NCI-H187 treated with DMSO at 0.1 percent for 48 hours (cell line): ENCODE measurements at places on chromosomes 1 and 21.

DNA sequence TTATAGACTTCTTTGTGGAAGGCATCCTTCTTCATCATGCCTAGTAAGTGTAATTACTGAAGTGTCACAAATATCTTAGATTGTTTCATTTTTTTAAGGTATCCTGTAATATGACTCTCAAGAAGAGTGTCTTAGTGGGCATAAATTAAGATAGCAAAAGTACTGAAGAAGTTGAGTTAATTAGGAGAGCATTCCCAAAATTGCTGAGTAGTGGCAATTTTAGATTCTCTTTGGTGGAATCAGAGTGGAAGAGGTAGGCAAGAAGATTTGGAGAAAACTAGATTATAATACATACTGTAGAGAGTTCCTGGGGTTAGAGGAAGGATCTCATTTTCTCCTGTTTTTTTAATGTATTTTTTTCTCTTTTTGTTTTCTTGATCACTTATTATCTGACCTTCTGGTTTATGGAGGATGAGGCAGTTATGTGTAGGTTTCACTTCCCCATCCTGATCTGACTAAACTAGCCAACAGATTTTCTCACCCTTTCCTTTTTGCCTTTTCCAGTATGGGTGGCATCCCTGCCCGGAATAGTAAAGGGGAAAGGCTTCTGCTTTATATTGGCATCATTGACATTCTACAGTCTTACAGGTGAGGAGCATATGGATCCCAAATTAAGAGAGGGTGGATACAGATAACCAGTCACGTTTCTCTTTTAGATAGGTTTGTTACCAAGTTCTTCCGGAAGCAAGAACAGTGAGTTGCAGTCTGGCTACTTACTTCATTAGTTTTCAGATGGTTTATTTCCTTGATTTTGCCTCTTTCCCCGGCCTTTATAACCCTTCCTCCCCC lies 16.7 kb upstream of the PSMD4 start:
- DNase-seq = no peak

DNA sequence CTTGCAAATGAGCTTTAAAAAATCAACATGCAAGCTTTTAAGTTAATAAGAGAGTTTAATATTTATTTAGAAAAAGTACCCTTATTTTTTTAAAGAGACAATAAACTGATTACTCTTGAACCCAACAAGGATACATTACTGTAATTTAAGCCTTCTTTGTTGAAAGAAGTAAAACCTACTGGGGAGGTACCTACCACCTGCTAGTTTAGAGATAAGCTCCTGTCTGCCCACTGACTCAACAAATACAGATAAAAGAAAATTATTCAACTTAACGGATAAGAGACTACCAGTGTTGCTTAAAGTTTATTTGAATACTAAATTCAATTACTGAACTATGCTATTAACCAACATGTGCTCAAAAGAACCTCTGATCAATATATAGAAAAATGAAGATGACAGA lies 23.1 kb downstream of the USP24 start:
- no peak for DNase-seq

- DNase-seq = no peak
These were observed 52.2 kb upstream of the ZC3H11B start for GRCh38 chr1:219665089-219665488.

DNA sequence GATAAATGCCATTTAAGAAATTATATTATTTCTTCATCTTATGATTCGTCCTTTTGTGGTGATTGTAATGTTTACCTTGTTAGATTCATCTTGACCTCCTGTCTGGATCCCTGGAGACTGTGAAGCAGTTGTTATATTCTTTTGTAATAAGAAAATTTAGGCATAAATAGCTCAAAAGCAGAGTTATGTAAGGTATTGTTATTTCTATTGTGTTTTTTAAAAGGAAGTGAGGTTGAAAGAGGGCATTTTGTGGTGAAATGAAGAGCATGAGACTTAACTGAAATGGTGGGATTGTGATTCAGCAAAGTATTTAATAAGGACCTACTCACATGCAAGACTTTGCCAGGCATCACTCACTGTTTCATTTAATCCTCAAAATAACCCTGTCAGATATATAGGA lies 104.0 kb downstream of the PDE4B start:
- DNase-seq = no peak

DNA sequence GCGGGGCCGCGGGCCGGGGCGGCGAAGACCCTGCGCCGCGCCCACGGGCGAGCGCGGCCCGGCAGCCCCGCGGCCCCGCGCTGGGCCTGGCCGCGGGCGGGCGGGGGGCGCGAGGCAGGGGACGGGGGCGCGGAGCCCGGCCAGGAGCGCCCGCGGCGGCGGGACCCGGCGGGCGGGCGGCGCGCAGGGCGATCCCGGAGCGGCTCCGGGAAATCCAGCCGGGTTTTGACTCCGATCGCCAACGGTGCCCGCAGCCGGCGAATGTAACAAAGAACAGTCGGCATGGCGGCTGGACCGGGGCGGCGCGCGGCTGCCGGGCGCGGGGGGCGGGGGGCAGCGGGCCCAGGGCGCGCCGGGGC lies 334 bp downstream of the PRDM15 start:
- no peak for DNase-seq

DNA sequence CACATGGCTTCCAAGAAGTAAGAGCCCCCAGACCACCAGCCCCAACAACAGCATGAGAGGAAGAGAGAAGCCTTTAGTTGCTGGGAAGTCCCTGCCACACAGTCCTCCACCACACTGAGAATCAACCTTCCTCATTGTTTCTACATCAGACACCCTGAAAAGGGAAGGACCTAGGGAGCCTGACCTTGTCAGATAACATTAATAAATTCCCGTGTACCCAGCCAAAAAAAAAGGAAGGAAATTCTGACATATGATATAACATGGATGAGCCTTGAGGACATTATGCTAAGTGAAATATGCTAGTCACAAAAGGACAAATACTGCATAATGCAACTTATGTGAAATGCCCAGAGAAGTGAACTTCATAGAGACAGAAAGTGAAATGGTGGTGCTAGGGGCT lies 65.6 kb upstream of the ARHGAP29 start:
- no peak for DNase-seq

DNA sequence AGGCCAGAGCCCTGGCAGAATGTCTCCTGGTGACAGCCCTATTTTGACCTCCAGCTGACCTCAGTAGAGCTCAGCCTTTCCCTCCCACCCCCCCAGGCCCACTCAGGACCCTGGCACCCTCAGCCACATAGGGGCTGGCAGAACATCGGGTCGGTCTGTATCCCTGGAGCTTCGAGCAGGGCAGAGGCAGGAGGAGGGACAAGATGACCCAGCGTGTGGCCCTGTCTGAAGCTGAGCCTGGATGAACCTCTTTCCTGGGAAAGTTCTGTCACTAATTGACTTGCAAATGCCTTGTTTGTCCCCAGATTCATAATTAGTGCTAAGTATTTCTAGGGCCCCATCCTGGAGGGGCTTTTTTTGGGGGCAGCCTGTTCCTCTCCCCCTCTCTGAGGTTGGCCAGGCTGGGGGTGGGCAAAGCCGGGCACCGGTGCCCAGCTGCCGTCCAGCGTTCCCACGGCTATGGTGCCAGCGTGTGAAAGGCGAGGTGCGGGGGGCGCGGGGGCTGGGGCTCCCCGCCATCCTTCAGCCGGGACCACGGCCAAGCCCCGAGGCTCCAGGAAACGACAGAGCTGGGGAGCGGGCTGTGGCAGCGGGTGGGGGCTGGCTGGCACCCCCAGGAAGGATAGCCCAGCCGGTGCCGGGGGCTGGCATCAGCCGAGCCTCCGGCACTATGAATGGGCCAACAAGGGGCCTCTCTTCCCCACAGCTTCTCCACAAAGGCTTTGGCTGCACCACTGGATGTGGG lies 31.4 kb downstream of the RHBG start:
- no peak for DNase-seq

DNA sequence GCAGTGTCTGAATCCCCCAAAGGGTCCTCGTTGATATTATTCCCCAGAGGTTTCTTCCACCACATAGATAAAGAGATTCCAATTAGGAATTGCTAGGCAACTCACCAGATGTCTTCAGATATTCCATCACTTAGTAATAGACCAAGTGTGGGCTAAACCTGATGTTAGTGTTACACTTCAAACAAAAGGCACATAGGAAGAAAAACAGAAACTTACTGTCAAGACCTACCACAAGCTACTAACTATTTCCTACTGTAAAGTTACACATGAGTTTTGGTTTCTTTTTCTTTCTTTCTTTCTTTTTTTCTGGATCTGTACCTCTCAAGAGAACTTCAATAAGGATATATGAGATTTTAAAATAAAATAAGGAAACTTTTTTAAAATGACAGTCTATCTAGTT lies 879.1 kb upstream of the NEGR1 start:
- no peak for DNase-seq

GRCh38 chr1:72892461-72892860 lies 610.1 kb upstream of the NEGR1 start:
- DNase-seq = no peak

- DNase-seq = no peak
These were observed 254.2 kb upstream of the RRP15 start for GRCh38 chr1:218030846-218031245.

GRCh38 chr1:112878321-112878720 lies 77.7 kb downstream of the SLC16A1 start:
- no peak for DNase-seq

GRCh38 chr1:114081437-114082303 lies 72.0 kb downstream of the SYT6 start:
- DNase-seq = no peak

DNA sequence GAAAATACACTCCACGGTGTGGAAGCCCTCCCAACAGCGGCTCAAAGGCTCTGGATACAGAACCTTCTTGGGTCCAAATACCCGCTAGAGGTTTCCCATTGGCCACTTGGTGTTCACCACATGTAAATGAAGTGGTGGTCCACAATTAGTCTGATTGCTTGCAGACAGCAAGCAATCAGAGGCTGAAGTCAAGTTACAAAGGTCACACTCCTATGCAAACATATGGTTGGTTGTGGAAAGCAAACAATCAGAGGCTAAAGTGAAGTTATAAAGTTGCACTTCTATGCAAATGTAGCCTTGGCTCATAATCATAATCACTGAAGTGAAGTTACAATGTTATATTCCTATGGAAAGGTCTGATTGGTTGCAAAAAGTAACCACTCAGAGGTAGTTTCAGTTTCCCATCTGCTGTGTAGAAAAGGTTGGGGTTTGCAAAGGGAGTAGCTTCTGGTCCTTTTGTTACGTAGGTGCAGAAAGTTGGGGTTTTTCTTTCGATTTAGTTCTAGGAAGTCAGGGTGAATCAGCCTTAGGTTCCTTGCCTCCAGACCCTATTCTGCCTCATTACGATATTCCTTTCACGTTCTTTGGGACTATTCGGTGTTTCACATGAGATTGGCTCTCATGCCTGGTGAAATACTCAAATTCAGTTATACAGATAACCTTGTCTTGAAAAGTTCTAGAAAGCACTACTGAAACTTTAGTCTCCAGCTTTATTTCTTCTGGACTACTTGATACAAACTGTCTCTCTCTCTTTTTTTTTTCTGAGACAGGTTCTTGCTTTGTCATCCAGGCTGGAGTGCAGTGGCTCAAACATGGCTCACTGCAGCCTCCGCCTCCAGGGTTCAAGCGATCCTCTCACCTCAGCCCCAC lies 36.7 kb upstream of the MTF2 start:
- DNase-seq = no peak

GRCh38 chr1:47587891-47588582 lies 150.2 kb downstream of the FOXD2 start:
- no peak for DNase-seq

DNA sequence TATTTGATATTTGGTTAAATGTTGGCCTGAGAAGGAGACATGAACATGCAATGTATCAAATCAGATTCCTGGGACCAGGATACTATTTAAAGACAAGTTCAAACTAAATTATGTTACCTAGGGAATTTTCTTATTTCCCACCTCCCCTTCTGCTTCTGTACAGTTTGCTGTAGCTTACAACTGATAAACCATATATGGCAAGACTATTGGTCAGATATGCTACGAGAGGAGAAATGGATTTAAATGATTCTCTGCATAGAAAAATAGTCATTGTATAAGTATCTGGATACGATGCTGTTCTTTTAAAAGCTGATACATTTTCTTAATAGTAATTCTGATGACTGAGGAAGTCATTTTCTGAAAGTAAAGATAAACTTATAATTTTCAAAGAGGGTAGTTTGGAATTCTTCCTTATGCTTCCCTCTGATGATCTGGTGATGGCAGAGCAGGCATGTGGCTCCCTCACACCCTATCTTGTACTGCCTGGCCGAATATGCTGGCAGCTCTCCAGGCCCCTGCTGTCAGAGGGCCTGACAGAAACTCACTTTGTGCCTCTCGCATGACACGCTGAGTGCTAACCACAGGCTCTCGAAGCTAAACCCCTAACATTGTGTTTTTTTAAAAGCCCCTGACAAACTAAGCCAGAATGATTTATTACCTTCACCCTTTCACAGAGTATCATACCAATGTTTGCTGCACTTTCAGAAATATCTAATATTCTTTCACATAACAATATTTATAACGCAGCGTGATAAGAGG lies 19.4 kb downstream of the RRP15 start:
- DNase-seq = peak; percentile 60

GRCh38 chr1:232978091-232978634 lies 27.8 kb downstream of the NTPCR start:
- no peak for DNase-seq

GRCh38 chr1:22780696-22781095 lies 70.1 kb downstream of the EPHB2 start:
- DNase-seq = no peak

DNA sequence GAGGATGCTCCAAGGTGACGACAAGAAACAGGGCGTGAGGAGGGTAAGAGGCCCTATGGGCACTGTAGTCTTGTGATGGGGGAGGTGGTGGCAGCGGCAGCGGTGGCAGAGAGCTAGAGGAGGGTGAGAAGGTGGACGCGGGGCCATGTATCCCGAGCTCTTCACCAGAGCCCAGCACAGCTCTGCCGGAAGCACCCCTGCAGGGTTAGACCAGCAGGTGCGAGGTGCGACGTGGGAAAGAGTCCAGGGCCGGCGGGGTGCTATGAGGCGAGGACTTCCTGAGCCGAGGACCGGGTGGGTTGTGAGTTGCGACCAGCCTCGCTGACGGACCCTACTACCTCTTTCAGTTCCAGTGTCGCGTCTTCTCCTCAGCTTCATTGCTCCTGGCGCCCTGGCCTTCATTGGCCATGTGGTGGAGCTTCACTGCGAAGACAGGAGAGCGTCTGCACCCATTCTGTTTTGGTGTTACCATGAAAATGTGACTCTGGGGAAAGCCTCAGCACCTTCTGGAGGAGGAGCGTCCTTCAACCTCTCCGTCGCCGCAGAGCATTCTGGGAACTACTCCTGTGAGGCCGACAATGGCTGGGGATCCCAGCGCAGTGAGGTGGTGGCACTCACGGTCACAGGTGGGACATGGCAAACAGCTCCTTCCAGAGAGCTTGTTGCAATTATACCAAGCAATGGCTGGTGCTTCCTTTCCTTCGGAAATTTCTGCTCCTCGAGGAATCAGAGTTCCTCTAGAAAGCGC lies 67.9 kb upstream of the KIRREL1 start:
- DNase-seq = no peak

DNA sequence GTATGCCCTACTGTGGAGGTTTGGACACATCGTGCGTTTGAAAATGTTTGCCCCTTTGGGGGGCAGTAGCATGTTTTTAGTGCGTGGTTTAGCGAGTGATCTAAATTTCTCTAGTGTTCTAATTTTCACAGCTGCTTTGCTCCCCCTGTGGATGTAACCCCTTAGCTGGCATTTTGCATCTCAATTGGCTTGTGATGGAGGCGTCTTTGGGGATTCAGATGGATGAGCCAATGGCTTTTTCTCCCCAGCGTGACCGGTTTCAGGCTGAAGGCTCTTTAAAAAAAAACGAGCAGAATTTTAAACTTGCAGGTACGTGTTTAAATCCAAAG lies 836 bp downstream of the CDC7 start:
- peak; percentile 15 for DNase-seq

GRCh38 chr21:43609501-43610340 lies 49.6 kb downstream of the HSF2BP start:
- peak; percentile 77 for DNase-seq

- no peak for DNase-seq
These were observed 246.7 kb downstream of the FOXD2 start for GRCh38 chr1:47684518-47684917.

GRCh38 chr1:227793948-227794816 lies 21.3 kb upstream of the PRSS38 start:
- DNase-seq = no peak
